ENCODE measurements at places on chromosomes 1 and 21. TPM values are rescaled to one million over a fixed set of nuclear protein-coding genes. Genes with fewer than 3 reads are reported as not detected.

GRCh38 chr1:26734501-26735058 lies 38.8 kb downstream of the ARID1A start:
- DNase-seq, result no peak

DNA sequence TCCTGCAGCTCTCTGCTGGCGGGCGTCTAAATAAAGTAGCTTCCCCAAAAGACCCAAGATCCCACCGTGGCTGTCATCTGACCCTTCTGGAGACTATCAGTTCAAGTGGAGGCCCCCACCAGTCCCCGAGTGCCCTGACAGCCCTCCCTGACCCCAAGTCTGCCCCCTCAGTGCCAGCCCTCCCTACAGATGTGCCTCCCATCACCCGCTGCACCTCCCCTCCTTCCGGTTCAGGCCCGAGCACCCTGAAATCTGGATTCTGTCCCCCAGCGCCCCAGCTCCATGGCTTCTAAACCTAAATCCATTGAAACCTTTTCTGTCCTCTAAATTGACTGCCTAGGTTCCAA lies 595 bp downstream of the IL10RB start:
- no peak for DNase-seq

DNA sequence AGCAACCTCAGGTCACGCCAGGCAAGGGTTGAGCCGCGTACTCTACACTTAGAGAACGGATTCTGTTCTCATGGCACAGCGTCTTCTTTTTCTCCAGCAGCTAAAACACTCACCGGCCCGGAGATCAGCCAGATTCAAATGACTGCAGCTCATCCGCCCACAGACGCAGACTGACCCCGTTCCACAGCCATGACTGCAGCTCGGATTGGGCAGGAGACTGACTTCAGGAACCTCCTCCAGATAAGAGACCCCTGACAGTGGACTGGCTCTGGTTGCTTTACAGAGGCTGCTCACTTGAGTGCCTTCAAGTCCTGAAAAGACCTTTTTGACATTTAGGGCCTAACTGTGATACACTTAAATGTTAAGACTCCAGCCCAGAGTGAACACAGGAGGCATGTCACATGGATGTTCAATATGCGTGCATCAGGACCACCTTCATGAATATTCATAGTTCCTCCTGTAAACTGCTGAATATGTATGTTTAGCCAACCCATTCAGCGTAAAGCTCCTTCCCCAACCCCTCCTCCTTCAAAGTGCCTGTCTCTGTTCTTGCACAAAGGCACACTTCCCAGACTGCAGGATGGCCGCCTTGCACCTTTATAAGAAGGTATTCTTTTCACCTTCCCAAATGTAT lies 42.6 kb downstream of the BACE2 start:
- no peak for DNase-seq

DNA sequence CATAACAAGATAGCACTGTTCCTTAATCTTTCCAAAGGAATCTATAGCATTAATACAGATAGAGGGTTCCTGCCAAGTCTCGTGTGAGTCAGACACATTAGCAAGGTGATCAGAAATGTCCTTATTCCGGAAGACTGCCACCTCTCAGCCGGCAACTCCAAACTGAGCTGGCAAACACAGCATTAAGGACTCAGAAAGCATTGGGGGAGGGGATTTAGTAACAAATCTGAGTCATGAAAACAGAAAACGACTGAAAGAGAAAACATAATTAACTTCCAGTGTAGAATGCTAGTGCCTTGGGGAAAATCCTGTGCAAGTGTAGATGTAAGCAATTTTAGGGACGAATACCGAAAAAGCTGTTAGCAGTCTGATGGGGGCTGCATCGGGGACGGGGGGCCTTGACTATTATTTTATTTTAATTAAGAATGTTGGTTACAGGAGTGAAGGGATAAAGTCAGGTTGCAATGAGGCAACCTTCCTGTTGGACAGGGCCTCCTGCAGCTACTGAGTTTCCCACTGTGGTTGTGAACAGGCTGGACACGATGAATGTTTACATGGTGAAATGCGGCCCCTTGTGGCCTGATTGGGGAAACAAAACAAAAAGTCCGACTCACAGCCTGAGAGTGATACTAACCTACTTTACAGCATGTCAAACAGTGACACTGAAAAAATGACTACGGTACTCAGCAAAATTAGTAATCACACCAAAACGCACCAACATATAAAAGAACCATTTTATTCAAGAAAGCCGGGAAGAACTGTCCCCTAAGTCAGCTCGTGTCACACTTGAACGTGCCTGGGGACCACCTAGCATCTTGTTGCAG lies 20.7 kb downstream of the MIS18A start:
- DNase-seq, result peak; percentile 90

DNA sequence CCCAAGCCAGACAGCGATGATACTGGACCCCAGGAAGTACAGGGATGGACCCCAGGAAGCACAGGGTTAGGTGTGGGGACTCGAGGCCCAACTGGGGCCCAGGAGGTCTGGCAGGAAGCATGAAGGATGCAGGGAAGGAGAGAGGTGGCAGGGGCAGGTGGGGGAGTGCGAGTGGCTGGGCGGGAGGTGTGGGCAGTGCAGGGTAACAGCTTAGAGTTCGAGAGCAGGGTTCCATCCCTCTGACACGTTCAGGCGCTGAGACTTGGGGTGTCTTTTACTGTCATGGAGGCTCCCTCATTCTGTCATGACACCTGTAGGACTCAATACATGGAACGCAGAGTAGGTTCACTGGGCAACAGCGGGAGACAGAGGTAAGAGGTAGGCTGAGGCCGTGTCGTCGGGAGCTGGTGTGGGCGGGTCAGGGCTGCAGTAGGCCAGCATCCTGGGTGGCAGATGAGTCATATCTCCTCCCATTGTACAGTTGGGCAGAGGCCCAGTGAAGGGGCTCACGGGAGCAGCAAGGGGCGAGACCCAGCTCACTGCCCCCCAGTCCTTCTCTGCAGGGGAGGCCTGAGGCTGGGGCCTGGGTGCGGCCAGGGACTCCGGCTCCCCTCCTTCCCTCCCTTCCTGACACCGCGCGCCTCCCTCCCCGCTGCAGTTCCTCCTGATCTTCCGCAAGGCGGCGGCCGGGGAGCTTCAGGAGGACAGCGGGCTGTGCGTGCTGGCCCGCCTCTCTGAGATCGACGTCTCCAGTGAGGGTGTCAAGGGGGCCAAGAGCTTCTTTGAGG lies 11.6 kb upstream of the CTRC start:
- DNase-seq, result peak; percentile 61

DNA sequence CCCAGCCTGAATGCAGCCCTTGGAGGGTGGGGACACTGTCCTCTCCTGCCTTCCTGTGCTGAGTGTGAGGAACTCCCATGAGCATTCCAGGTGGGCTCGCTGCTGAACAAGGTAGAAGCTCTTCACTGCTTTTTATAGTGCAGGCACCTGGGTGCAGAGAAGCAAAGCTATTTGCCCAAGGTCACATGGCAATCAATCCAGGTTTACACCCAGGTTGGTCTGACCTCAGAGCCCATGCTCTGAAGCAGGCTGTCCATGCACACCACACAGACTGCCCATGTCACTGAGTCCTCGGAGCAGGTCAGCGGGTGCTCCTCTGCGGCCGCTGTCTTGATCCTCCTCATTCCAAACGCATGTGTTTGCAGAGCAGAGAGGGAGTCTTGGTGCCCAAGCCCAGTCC lies 323.4 kb upstream of the VAMP3 start:
- no peak for DNase-seq

Gene GSTM3
- 51.2 TPM for polyA plus RNA-seq

Gene FAAH
- 10.2 TPM for polyA plus RNA-seq

Gene STUM
- 8.9 TPM for polyA plus RNA-seq
